ENCODE measurements at places on chromosomes 13 and 19.

DNA sequence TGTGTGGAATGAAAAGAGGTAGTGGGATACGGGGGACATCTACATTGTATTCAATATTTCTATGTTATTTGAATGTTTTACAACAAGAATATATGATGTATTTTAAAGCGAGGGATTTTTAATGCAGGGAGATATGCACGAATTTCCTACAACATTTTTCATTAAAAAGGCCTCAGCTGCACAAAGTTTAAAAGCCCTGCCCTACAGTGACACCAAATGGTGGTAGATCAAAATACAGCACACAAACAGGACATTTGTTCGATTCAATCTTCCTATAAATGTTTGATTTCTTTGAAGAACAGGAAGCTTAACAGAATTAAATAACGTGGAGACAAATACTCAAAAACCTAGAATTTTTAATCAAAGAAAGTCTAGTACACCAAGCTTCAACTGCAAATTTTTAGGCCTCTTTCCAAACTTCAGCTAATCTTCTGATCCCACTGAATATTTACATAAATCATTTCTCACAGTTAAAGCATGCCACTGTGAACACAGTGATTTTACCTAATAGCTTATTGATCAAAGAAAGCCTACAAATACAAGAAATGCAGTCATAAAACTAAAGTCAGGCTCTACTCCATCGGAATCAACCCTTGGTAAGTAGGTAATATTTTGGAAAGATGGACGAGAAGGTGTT, 257.2 kb downstream of the DIAPH3 start:
- H3K27ac ChIP-seq = no peak overlapping the region
- H3K4me3 ChIP-seq = no peak overlapping the region
- DNase-seq = no peak

DNA sequence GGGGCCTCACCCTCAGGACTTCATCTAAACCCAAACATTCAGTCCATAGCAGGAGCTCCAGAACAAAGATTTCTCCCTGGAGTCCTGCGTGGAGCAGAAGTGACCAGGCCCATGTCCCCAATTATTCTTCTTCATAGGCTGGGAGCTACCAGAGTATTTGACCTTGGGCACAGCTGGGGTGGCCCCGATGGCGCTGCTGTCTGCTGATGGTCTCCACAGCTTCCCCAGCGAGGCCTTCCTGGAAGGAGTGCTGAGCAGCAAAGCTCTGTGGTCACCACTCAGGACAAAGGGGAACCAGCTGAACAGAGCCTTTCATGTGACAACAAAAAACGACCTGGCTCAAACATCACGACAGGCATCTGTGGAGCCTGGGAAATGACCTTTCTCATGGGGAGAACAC, 62.7 kb upstream of the ARGLU1 start:
- no peak overlapping the region for H3K27ac ChIP-seq
- DNase-seq = no peak
- no peaks in the 10 kb centered on the region for H3K27me3 ChIP-seq
- H3K36me3 ChIP-seq = no peaks in the 10 kb centered on the region
- H3K4me1 ChIP-seq = no peaks in the 10 kb centered on the region

- peak overlapping the region; percentile 27 for H3K27ac ChIP-seq
- no peak overlapping the region for H3K4me3 ChIP-seq
- no peaks in the 10 kb centered on the region for H3K4me1 ChIP-seq
- H3K36me3 ChIP-seq = no peaks in the 10 kb centered on the region
- no peaks in the 10 kb centered on the region for H3K27me3 ChIP-seq
- peak; percentile 66 for DNase-seq
Observed at GRCh38 chr13:96984051-96984508, 10.2 kb downstream of the OXGR1 start.

- H3K36me3 ChIP-seq = no peaks in the 10 kb centered on the region
- peak; percentile 98 for DNase-seq
- no peak overlapping the region for H3K4me3 ChIP-seq
- no peaks in the 10 kb centered on the region for H3K27me3 ChIP-seq
- peak overlapping the region; percentile 83 for H3K27ac ChIP-seq
- peaks cover 26% of the 10 kb centered on the region for H3K4me1 ChIP-seq
Observed at GRCh38 chr13:50529154-50529882, 314.2 kb downstream of the DLEU7 start.

DNA sequence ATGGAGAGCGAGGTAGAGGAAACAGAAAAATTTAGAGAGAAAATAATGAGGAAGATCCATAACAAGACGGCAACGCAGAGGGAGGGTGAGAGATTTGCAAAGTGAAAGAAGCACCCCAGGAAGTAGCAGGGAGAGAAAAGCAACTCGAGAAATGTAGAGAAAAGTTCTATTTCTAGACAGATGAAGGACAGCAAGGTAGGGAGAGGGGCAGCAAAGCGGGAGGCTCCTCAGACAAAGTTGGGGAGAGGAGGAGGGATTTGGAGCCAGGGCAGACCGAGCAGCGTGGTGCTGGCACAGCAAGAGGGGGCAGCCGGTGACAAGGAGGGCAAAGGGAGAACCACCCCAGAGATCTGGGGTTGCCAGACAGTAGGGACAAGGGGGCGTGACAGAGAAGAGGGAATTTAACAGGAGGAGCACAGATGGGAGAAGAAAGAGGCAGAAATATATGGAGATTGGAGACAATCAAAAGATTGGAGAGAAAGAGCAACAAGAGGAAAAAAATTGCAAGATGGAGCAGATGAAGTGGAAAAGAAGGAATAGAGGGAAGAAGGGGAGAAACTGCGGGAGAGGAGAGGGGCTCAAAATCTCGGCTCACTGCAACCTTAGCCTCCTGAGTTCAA, 989 bp downstream of the ZNF766 start:
- H3K27me3 ChIP-seq = no peaks in the 10 kb centered on the region
- H3K27ac ChIP-seq = peak overlapping the region; percentile 92
- H3K4me1 ChIP-seq = peaks cover 20% of the 10 kb centered on the region
- H3K4me3 ChIP-seq = peak overlapping the region; percentile 95
- DNase-seq = peak; percentile 11

Data from thyroid gland (tissue), 4 donors.